ENCODE measurements at places on chromosomes 4 and X.
A peak's percentile ranks its signal among the peaks of the same experiment; 100 is the strongest.

DNA sequence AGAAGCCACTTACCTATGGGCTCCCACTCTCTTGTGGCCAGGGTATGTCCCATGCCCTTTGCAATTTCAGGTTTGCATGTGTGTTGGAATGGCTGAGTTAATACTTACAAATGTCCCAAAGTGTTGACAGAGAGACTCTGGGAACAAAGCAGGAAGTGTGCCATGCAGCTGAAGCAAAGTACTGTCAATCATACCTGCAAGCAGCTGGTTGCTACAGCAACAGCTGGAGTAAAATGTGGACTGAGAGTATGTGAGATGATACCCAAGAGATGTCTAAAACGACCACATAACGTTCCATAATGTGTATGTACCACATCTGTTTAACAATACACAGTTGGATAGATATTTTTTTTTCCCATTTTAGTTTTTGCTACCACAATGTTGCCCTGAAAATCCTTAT is 82.8 kb upstream of the CAMK2D start:
- no peak for DNase-seq

DNA sequence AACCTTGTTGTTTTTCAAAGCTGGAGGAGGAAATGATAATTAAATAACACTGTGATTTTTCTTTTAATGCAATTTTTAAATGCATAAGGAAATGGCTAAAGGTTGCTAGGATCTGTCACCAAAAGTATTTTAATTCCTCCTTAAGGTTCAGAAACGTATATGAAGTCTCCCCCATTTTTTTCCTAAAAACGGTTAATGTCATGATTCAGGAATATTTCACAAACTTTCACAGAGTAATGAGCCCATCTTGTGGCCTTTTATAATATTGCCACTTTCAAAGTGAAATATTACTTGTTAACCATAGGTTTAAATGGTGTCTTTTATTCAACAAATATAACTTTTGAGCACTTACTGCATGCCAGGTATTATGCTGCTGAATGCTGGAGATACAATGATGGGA is 99.5 kb upstream of the USP38 start:
- no peak for DNase-seq

GRCh38 chr4:150235808-150236271 is 157.6 kb downstream of the DCLK2 start:
- DNase-seq, result no peak

- DNase-seq, result no peak
Measured at GRCh38 chrX:92232182-92232581, 453.0 kb downstream of the PCDH11X start.

- DNase-seq, result no peak
Measured at GRCh38 chrX:11781734-11782370, 23.8 kb downstream of the MSL3 start.

DNA sequence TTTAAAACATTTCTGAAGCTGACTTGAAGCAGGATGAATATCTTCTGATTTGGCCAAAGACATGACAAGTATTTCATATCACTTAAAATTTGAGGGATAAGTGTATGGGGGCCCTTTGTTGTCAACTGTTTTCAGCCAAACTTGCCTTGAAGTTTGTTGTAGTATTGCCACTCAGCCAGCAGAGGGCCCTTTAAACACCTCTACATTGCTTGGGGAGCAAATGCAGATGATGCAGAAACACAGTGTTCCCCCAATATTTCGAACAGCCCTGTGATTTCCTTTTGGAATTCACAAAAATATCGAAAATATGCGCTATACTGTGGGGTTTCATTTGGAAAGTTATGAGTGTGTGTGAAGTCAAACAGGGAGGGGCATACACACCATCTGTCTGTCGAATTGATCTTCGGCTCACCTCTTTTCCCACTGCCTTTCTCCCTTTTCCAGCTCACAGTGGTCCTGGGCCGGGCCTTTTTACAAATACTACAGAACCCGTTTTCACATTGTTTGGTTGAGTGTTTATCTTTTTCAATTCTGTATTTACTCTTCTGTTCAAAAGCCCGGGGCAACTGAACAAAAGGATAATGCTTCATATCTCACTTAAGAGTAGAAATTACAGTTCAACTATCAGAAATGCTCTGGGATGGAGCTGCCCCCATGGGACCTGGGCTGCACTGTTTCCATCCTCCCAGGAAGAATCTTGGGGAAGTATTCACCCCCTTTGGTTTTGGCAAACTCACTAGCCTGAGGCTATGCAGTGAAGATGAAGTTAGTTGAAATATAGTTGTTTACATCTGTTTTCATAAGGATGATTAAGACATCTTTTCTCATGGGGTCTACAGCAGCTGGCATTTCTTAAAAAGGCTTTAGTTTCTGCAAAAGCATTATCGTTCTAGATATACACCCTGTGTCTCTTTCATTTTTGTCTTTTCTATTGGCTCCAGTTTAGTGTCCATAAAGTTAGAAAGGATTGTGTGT is 137.6 kb downstream of the EGF start:
- DNase-seq, result peak; percentile 5
